ENCODE measurements at places on chromosomes 4 and X.

GRCh38 chr4:140326395-140326993 is 47.0 kb upstream of the SCOC start:
- DNase-seq, result no peak

DNA sequence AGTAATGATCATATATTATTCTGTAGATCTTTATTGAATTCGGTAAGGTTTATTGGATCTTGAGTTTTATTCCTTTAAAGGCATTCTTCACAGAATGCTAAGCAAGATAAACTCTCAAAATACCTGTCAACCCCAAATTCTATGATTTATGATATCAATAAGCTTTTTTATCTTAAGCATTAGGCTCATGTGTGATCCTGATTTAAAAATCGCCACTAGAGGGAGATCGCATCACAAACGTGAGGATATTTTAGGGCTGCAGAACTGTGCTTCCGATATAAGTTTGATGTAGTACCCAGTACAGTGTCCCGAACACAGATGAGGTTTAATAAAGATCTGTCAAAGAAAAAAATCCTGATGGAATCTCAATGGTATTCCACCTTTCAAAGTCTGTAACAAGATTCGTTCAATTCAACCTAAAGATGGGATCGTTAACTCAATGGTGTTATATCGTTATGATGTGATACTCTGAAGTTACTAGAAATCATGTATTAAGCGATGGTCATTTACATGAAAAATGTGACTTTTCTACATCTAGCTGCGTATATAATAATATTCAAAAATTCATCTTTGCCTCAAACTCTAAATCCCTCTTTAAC is 169.0 kb downstream of the CORIN start:
- DNase-seq, result no peak

DNA sequence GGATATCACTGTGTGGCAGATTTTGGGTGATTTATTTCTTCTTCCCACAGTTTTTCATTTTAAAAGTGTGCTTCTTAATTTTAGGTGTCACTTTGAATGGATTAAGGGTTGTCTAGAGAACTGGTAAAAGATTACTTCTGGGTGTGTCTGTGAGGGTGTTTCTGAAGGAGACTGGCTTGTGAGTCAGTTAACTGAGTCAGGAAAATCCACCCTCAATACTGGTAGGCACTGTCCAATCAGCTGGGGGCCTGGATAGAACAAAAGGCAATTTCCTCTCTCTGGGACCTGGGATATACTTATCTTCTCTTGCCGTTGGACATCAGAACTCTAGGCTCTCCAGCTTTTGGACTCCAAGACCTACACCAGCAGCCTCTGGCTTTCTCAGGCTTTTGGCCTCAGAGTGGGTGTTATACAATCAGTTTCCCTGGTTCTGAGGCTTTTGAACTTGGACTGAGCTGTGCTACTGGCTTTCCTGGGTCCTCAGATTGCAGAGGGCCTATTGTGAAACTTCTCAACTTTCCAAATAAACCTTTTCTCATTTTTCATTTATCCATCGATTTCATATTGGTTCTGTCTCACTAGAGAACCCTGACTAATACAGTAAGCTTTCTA is 413.1 kb downstream of the GBA3 start:
- DNase-seq, result no peak

DNA sequence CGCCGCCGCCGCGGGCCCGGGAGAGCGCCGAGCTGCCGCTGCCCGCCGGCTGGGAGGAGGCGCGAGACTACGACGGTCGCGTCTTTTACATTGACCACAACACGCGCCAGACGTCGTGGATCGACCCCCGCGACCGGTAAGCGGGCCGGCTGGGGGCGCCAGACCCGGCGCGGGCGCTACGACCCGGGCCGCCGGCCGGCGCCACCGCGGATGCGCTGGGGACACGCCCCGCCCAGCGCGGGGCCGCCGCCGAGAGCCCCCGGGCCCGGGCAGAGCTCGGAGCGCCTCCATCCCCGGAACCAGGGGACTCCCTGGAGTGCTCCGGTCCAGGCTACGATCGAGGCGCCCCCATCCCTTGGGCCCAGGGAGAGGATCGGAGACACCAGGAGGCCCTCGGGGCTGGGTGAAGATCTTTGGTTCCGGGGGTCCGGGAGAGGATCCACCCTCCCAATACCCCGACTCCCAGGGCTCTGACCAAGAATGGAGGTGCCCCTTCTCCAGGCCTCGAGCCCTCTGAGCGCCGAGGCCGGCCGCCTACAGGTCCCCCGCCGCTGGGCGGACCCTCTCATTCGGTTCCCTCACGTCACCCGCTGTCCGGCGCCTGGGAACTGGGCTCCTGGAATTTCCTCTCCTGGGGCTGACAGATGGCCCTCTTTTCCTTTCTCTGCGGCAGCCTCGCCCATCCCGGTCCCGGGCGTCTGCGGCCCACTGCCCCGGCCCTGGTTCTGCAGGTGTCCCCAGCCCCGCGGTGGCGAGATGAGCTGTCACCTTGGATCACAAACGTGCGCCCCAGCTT is 48.8 kb downstream of the CLDN34 start:
- DNase-seq, result no peak

DNA sequence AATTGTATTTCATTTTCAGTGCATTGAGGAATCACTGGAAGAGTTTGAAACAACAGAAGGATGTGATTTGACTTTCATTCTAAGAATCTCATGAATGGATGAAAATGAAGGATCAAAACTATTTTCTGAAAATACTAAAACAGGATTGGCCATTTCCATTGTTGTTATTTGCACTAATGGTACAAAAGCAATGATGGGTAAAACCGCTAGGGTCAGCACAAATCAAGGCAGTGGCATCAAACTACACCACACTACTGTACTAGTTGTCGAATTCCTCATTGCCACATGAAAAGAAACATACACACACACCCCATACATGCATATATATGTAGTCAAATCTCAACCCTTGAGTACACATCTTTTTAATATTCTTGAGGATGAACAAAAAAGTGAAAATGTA is 24.7 kb upstream of the CENPVL3 start:
- DNase-seq, result no peak

DNA sequence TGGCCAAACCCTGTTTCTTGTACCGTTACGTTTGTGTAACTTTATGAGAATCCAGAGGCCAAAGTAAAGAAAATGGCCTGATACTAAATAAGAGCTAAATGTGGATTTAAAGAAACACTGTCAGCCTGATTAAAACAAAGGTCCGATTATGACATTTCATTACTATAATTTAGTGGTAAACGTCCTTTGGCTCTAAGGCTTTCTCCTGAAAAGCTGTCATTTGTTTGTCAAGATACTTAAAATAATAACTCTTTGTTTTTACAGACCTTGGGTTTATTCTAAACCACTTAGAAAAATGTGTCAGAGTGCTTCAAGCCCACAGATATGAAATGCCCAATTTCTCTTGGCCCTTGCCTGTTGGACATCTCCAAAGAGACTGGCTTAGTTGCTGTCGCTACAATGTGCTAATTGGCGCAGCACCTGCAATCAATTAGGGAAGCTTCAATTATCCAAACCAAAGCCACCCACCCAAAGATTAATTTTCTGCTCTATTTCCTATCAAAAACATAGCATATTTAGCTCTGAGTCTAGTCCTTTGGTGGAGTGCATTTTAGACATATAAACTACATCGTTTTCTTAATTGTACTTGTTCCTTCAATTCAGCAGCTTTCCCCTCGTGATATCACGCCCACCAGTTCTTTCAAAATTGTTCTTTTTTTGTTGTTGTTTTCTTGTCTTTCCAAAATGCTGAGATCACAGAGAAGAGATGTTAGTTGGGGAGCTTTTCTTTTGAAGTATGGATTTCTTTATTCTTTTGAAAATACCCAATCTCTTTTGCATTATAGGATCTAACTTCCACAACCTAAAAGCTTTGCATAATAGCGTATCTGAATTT is 13.6 kb downstream of the SMIM20 start:
- no peak for DNase-seq

- DNase-seq, result no peak
Observed at GRCh38 chr4:25813448-25814106, 49.2 kb downstream of the SEL1L3 start.

- DNase-seq, result no peak
Observed at GRCh38 chrX:139724626-139725025, 16.7 kb upstream of the MCF2 start.

Measured in activated CD4-positive, alpha-beta T cell treated with anti-CD3 and anti-CD28 coated beads, Interleukin-2, amount 50 U/mL, for 48 hours (primary cell).